ENCODE measurements at places on chromosomes 6 and 20. TPM values are rescaled to one million over a fixed set of nuclear protein-coding genes. Genes with fewer than 3 reads are reported as not detected.
A peak's percentile ranks its signal among the peaks of the same experiment; 100 is the strongest.

The PPP1R16B gene
- total RNA-seq = 71.5 TPM

GRCh38 chr20:54017846-54018245 lies 52.5 kb downstream of the BCAS1 start:
- H3K4me3 ChIP-seq = no peak overlapping the region
- H3K36me3 ChIP-seq = no peaks in the 10 kb centered on the region
- H3K4me1 ChIP-seq = no peaks in the 10 kb centered on the region
- H3K27ac ChIP-seq = no peak overlapping the region

GRCh38 chr6:123980311-123980710 lies 176.6 kb downstream of the NKAIN2 start:
- H3K36me3 ChIP-seq = no peaks in the 10 kb centered on the region
- H3K27ac ChIP-seq = no peak overlapping the region
- no peaks in the 10 kb centered on the region for H3K27me3 ChIP-seq
- no peaks in the 10 kb centered on the region for H3K4me1 ChIP-seq

DNA sequence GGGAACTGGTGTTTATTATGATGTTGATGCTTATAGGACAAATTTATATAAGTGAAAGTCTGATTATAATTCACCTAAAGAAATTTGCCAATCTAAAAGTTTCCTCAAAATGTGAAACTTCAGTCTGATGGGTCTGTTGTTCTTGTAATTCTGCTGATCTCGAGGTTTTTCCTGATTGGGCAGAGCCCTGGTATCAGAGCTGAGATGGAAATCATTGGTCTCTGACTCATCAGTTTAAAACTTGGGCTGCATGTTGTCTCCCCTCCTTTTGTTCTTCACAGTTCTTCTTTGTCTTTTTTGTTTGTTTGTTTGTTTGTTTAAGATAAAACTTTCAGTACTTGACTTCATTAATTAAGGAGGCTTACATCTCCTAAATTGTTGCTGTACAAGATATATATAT lies 5.9 kb downstream of the SMAP1 start:
- H3K4me1 ChIP-seq = peaks cover 22% of the 10 kb centered on the region
- DNase-seq = no peak
- no peaks in the 10 kb centered on the region for H3K27me3 ChIP-seq
- H3K4me3 ChIP-seq = no peak overlapping the region

DNA sequence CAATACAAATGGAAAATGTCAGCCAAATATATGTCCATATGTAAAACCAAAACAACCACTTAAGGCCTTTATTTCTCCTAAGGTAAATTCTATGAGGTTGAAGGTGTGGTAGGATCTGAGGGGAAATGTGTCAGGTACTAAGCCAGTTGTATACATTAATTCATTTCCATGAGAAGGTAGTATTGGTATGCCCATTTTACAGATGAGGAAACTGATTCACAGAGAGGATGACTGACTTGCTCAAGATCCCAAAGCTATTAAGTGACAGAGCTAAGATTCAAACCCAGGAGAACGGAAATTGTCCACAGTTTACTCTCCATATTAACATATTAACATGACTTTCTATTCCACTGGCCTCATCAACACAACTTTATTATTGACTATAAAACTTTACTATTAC lies 64.1 kb upstream of the MAP7 start:
- H3K4me3 ChIP-seq = no peak overlapping the region
- H3K4me1 ChIP-seq = no peaks in the 10 kb centered on the region
- H3K27ac ChIP-seq = no peak overlapping the region
- no peak for DNase-seq

DNA sequence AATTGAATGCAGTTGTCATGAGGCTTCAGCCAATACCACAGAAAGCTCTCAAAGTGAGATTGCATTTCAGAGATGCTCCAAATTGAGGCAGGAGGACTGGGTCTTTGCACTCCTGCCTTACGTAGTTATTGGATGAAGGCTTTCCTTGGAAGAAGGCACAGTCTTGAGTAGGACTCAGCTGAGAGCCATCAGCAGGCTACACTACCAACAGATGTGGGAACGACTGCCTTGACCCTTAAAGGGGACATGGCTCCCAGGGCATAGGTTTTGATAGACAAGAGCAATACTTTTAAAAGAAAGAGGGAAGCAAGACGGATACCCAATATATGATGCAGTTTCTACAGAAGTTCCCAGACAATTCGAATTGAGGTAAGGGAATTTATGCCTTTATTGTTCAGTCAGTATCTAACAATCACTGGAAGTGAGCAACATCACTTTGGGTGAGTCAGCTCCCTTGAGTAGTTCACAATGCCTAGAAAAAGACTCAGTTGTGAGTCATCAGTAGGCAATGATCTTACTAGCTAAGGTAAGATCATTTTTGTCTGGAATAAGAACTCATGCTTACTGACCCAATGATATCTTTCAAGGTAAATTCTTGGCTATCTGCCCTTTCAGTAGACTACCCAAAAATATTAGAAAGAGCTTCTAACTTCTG lies 390.8 kb downstream of the GJA1 start:
- H3K27me3 ChIP-seq = no peaks in the 10 kb centered on the region
- H3K4me3 ChIP-seq = no peak overlapping the region
- no peaks in the 10 kb centered on the region for H3K36me3 ChIP-seq
- H3K4me1 ChIP-seq = no peaks in the 10 kb centered on the region
- no peak for DNase-seq

GRCh38 chr6:70363741-70364493 lies 49.4 kb upstream of the FAM135A start:
- H3K4me3 ChIP-seq = no peak overlapping the region
- DNase-seq = no peak
- no peaks in the 10 kb centered on the region for H3K4me1 ChIP-seq
- H3K27ac ChIP-seq = no peak overlapping the region
- no peaks in the 10 kb centered on the region for H3K27me3 ChIP-seq

The PREP gene
- total RNA-seq = 33.4 TPM

DNA sequence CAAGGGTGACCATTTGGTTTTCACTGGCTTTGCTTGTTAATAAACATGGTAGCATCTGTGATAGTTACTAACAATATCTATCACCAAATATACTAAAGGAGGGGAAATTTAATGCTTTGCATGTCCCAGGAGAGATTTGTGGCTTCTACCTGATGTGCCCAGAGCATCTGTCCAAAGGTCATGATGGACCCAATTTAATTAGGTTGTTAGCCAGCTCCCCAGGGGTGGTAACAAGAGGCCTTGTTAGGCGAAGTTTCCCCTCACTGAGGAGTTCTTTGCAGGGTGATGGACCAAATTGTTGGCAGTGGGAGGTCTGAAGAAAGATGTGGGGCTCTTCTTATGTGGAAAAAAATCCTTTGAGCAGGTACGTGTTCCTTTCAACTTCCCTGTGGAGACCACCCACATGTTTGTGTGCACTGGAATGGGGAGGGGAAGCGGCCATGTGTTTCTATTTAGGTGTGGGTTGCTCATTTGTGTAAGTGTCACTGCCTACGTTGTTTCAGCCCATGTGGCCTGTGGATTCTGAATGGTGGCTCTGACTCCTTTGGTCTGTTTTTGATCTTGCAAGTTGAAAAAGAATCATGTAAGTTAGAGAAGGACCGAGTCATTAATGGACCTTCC lies 137.6 kb downstream of the CLIC5 start:
- no peaks in the 10 kb centered on the region for H3K4me1 ChIP-seq
- DNase-seq = no peak
- H3K27me3 ChIP-seq = no peaks in the 10 kb centered on the region
- H3K27ac ChIP-seq = no peak overlapping the region
- no peak overlapping the region for H3K4me3 ChIP-seq

The MUCL3 gene
- not detected for total RNA-seq

- no peak for DNase-seq
- H3K27me3 ChIP-seq = no peaks in the 10 kb centered on the region
- H3K27ac ChIP-seq = peak overlapping the region; percentile 76
- H3K4me3 ChIP-seq = peak overlapping the region; percentile 53
- no peaks in the 10 kb centered on the region for H3K36me3 ChIP-seq
Observed at GRCh38 chr6:144352331-144352730, 67.2 kb downstream of the UTRN start.

- no peaks in the 10 kb centered on the region for H3K27me3 ChIP-seq
- H3K36me3 ChIP-seq = no peaks in the 10 kb centered on the region
- no peak overlapping the region for H3K4me3 ChIP-seq
Observed at GRCh38 chr20:18331694-18332093, 43.4 kb downstream of the ZNF133 start.

DNA sequence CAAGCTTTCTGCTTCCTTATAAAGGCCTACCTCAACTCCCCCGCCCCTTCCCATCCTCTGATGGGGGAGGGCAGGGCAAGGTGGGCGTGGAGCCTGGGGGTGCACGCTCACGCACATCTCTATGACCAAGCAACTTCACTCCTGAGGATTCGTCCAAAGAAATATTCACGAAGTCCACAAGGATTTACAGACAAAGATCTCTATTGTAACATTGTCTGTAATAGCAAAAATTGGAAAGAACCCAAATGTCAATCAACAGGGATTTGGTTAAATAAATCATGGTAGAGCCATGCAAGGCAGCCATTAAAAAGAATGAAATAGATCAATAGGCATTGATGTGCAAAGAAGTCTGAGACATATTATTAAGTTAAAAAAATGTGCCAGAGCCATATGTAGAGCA lies 130.4 kb upstream of the AFDN start:
- peaks cover 17% of the 10 kb centered on the region for H3K4me1 ChIP-seq
- H3K4me3 ChIP-seq = no peak overlapping the region
- no peaks in the 10 kb centered on the region for H3K36me3 ChIP-seq
- no peak for DNase-seq
- H3K27me3 ChIP-seq = no peaks in the 10 kb centered on the region

GRCh38 chr6:157867155-157867559 lies 44.1 kb downstream of the SNX9 start:
- H3K27ac ChIP-seq = peak overlapping the region; percentile 44
- H3K36me3 ChIP-seq = no peaks in the 10 kb centered on the region
- no peaks in the 10 kb centered on the region for H3K27me3 ChIP-seq
- H3K4me3 ChIP-seq = no peak overlapping the region
- no peak for DNase-seq

The BHLHE23 gene
- not detected for total RNA-seq

- H3K4me1 ChIP-seq = no peaks in the 10 kb centered on the region
- no peaks in the 10 kb centered on the region for H3K27me3 ChIP-seq
- no peaks in the 10 kb centered on the region for H3K36me3 ChIP-seq
- H3K27ac ChIP-seq = no peak overlapping the region
- no peak for DNase-seq
Observed at GRCh38 chr6:2179241-2179640, 66.2 kb downstream of the GMDS start.

DNA sequence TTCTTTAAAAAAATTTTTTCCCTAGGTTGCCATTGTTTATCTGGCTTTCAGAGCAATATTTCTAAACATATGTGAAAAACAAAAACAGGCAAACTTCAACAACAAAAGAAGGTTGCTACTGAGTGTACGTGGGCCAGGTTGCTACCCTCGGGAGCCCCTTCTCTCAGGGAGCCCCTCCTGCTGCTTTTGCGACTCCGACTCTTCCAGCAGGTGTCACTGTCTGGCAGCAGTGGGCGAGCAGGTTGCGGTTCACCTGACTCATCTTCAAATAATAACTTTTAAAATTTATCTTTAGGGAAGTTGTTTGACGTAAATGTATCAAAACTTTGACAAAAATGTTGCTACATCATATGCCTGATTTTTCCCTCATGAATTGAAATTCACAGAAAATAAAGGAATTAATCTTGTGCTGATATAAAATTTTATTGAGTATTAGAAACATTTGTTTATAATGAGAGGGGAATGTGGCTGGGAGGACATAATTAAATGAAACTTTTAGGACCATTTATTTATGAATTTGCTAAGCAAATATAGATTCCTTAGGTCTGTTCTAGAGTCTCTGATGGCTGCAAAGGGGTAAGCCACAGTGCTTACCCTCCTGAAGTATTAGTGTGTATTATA lies 138.8 kb downstream of the HIVEP1 start:
- no peak overlapping the region for H3K4me3 ChIP-seq
- H3K27me3 ChIP-seq = no peaks in the 10 kb centered on the region
- no peaks in the 10 kb centered on the region for H3K36me3 ChIP-seq
- H3K4me1 ChIP-seq = no peaks in the 10 kb centered on the region
- no peak overlapping the region for H3K27ac ChIP-seq

The OR2B2 gene
- not detected for total RNA-seq

The SPATA2 gene
- total RNA-seq = 12.5 TPM

The SLC26A8 gene
- 0.27 TPM for total RNA-seq

GRCh38 chr20:12028771-12029170 lies 111.1 kb downstream of the BTBD3 start:
- H3K4me3 ChIP-seq = no peak overlapping the region
- no peak overlapping the region for H3K27ac ChIP-seq
- no peaks in the 10 kb centered on the region for H3K4me1 ChIP-seq
